IMR-90 (cell line): ENCODE measurements at places on chromosomes 16 and 17. TPM values are rescaled to one million over a fixed set of nuclear protein-coding genes. Genes with fewer than 3 reads are reported as not detected.

GRCh38 chr16:526181-527014 lies 1.1 kb upstream of the CAPN15 start:
- peak; percentile 40 for DNase-seq

DNA sequence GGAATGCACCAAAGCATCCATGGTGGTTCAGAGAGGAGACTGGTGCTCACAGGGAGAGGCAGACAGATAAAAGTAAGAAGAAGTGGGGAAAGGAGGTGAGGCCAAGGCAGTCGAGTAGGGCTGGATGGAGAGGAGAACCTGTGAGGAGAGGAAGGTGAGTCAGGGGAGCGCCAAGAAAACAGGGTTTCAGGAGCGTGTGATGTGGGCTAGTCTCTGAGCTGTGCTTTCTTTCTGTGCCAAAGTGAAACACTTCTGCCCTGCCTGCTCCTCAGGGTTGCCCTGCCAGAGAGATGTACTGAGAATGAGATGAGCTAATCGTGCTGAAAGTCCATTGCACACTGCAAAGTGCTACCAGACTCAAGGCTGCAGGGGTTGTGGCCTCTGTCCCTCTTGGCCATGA lies 310.7 kb upstream of the CCL2 start:
- DNase-seq = no peak

GRCh38 chr16:20950294-20950693 lies 49.7 kb downstream of the LYRM1 start:
- DNase-seq = no peak

GRCh38 chr16:75761108-75761507 lies 34.8 kb upstream of the CPHXL start:
- peak; percentile 11 for DNase-seq

- no peak for DNase-seq
Measured at GRCh38 chr16:66554021-66554420, 1.6 kb downstream of the CKLF start.

DNA sequence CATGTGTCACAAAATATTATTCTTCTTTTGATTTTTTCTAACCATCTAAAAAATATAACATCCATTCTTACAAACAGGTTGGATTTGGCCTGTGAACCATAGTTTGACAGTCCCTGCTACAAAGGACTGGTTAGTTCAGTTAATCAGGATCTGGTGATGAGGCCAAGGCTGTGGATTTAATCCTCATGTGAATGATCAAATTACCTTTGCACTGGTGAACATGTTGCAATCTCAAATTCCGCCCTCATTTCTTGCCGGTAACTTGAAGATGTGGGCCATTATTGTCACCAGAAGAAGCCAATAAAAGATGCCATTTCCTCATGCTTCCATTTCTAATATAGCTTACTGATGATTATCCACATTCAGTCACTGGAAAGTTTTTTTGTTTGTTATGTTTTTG lies 35.3 kb upstream of the YPEL2 start:
- no peak for DNase-seq

DNA sequence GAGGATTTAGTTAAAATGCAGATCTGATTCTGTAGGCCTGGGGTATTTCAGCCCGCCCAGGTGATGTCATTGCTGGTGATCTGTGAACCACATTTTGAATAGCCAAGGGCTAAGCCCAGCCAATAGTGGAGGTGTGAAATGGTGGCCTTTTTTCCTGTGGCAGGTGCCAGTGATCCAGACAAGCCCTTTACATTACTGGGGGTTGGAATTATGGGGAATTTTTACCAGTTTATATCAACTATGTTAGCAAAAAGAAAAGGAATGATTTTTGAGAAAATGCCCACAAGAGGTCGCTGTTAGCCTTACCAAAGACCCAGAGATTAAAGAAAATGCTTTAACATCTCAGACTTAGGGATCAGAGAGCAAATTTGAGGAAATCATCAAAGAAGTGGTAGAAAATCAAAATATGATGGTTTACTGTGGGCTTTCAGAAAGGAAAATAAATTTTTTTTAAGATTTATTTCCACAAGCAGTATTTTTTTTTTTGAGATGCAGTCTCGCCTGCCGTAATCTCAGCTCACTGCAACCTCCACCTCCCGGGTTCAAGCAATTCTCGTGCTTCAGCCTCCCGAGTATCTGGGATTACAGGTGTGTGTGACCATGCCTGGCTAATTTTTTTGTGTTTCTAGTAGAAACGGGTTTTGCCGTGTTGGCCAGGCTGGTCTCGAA lies 3.9 kb downstream of the VPS35L start:
- DNase-seq = peak; percentile 69

DNA sequence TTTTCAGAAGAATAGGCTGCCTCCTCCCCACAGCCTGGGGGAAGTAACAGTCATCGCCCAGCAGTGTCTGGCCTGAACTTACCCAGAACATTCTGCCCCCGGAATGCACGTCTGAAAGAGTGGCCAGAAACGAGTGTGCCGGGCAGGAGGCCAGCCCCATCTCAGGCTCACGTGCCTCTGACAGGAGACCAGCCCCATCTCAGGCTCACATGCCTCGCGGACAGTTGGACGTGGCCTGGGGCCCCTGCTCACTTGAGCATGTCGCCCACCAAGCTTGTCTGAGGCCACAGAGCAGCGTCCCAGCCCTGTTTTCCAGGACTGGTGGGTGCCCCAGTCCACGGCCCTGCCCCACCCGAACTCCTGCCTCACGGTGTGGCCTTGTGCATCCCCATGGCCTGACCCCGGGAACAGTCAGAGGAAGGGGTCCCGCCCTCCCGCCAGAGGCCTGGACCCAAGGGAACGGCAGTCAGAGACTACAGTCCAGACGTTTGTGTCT lies 16.3 kb upstream of the CDH15 start:
- DNase-seq = peak; percentile 80

GRCh38 chr16:61323456-61323855 lies 712.8 kb downstream of the CDH8 start:
- DNase-seq = no peak

- no peak for DNase-seq
Measured at GRCh38 chr17:44378171-44378705, 11.2 kb downstream of the ITGA2B start.

GRCh38 chr17:31496601-31497000 lies 105.1 kb downstream of the RAB11FIP4 start:
- DNase-seq = no peak

GRCh38 chr17:50462446-50462845 lies 6.2 kb downstream of the CHAD start:
- no peak for DNase-seq

The HLF gene
- not detected in 2 replicates for polyA plus RNA-seq

The ICAM2 gene
- 0.12 and 0.17 TPM in 2 replicates for polyA plus RNA-seq

The LGALS9B gene
- polyA plus RNA-seq = not detected in 2 replicates

The RPA1 gene
- 44.3 and 48.2 TPM in 2 replicates for polyA plus RNA-seq

The BRICD5 gene
- 0.94 and 1.5 TPM in 2 replicates for polyA plus RNA-seq

The ROGDI gene
- 27.1 and 30.1 TPM in 2 replicates for polyA plus RNA-seq
